H1 (cell line): ENCODE measurements at places on chromosomes 11 and 22. TPM values are rescaled to one million over a fixed set of nuclear protein-coding genes. Genes with fewer than 3 reads are reported as not detected.

Gene NRXN2
- total RNA-seq = 11.4 and 11.5 TPM in 2 replicates

- peaks cover 14% of the 10 kb centered on the region for H3K36me3 ChIP-seq
- H3K27ac ChIP-seq = no peak overlapping the region
- no peak for DNase-seq
- H3K4me3 ChIP-seq = no peak overlapping the region
These were observed 39.7 kb downstream of the ACAT1 start for GRCh38 chr11:108160970-108161566.

- H3K27me3 ChIP-seq = no peaks in the 10 kb centered on the region
- no peaks in the 10 kb centered on the region for H3K36me3 ChIP-seq
- no peaks in the 10 kb centered on the region; the same call in 1 of the 2 replicates for H3K4me1 ChIP-seq
These were observed 429.0 kb downstream of the MIAT start for GRCh38 chr22:27086080-27087044.

- no peaks in the 10 kb centered on the region for H3K27me3 ChIP-seq
- no peaks in the 10 kb centered on the region for H3K4me1 ChIP-seq
- no peak overlapping the region for H3K4me3 ChIP-seq
- DNase-seq = peak; percentile 91
- no peaks in the 10 kb centered on the region for H3K36me3 ChIP-seq
These were observed 85.5 kb downstream of the RCN1 start for GRCh38 chr11:32176223-32176934.

DNA sequence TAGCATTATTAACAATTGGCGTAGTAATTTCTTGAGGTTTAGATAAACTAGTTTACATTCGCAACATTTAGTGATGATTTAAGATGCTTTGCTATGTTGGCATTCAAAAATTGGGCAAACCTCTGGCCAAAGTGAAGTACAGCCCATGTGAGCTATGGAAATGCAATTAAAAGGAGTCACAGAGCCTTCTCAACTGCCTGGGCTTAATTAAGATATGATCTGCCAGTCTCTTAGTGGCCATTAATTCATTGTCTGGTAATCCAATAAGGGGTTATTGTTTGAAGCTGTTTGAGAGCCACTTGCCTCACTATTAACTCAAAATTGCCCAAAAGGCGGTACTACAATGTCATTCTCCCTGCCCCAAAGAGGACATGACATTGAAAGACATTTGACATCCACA is 608.9 kb downstream of the NTM start:
- no peaks in the 10 kb centered on the region; the same call in 1 of the 2 replicates for H3K36me3 ChIP-seq
- no peak for DNase-seq
- H3K4me3 ChIP-seq = no peak overlapping the region
- peaks cover 5% of the 10 kb centered on the region for H3K4me1 ChIP-seq
